Activated T-helper 17 cell treated with anti-CD3 and anti-CD28 coated beads, Interleukin-2, amount 50 U/mL, for 72 hours (primary cell): ENCODE measurements at places on chromosomes 2 and 18. TPM values are rescaled to one million over a fixed set of nuclear protein-coding genes. Genes with fewer than 3 reads are reported as not detected.
A peak's percentile ranks its signal among the peaks of the same experiment; 100 is the strongest.

GRCh38 chr2:110774701-110775100 lies 42.3 kb downstream of the ACOXL start:
- ATAC-seq: no peak

DNA sequence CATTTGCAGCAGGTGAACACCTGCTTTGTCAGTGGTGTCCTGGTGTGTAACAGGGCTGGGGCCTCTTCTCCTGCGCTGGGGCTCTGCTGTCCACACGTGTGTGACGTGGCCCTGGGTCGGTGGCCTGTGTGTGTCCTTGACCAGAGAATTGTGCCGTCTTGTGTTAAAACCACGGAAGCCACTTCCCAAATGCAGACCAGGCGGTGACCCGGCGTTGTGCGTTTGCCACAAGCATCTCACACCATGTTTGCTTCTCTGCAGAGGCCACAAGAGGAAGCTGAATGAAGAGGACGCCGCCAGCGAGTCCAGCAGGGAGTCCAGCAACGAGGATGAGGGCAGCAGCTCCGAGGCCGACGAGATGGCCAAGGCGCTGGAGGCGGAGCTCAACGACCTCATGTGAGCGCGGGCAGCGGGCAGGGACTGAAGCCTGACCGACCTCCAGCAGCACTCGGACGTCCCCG lies 44.3 kb upstream of the KCNG2 start:
- no peak for ATAC-seq

GRCh38 chr2:73886357-73886756 lies 6.5 kb upstream of the ACTG2 start:
- ATAC-seq: peak; percentile 96

BCL11A gene
- total RNA-seq: not detected

GRCh38 chr2:166784296-166784946 lies 103.9 kb upstream of the XIRP2 start:
- ATAC-seq: no peak

OTX1 gene
- not detected for total RNA-seq

- no peak for ATAC-seq
These were observed 221.3 kb downstream of the FHOD3 start for GRCh38 chr18:36518839-36519238.

MCFD2 gene
- 63.1 TPM for total RNA-seq

DNA sequence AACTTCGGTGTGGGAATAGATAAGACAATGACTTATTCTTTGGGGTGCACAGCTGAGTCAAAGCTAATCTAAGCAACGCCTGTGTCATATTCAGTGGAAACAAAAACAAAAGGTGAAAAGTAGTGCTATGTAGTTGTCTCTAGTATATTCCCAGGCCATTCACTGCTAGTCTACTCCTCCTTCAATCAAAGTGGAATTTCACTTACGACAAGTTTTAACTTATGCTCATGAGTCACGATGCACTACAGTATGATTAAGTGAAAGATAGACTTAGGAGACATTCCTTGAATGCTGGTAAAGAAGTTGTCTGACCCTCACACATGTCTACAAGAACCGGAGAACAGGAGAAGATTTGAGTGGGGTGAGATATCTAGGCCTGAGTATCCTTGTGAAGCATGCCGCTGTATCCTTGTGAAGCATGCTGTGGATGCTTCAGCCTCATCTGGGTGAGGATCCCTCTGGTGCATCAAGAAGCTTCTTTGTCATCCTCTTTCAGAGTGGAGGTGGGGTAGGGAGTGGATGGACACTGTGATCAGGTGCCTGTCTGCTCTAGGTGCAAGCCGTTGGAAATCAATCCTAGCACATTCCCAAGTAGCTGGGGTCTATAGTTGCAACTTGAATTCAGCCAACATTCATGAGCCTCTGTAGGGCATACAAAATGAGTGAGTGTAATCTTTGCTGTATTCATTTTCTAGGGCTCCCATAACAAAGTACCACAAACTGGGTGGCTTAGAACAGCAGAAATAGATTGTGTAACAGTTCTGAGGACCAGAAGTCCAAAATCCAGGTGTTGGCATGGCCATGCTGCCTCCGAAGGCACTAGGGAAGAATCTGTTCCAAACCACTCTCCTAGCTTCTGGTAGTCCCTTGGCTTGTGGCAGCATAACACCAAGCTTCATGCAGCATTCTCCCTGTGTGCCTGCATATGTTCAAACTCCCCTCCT lies 173.5 kb upstream of the FN1 start:
- ATAC-seq: no peak

CCDC178 gene
- not detected for total RNA-seq

CYP27A1 gene
- total RNA-seq: not detected

DNA sequence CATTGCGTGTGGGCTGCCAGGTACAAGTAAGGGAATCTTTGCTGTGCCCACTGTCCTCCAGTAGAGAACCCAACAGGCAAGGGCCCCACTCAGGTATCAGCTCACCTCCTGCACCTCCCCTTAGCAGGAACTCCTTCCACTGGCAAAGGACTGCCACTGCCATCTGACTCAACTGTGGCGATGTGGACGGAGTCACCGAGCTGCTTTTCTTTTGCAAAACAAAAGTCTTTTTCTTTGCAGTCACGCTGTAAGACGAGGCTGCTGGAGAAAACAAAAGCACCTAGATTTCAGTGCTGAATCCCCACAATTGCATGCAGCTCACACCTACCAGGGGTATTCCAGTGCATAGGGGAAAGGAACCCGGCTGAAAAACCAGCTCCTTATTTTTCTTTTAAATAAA lies 7.9 kb downstream of the MTERF4 start:
- no peak for ATAC-seq

GRCh38 chr18:53402670-53403069 lies 821.8 kb downstream of the MBD2 start:
- no peak for ATAC-seq

HIBCH gene
- 44.9 TPM for total RNA-seq

LMAN1 gene
- 134 TPM for total RNA-seq

DNA sequence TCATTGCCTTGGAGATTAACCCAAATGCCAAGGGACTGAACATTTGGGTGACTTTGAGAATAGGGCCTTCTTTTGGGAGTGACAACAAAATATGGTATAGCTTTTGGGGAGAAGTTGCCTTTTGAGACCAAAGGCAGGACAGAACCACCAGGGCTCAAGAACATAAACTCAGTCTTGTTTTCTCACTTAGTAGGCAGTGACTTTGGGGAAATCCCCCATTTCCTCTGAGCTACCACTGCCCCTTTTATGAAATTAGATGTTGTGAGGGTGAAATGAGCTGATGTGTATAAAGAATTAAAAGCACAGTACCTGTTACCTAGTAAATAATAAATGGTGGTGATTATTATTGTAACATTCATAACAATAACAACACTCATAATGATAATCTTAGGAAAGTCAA lies 36.5 kb downstream of the GPD2 start:
- ATAC-seq: peak; percentile 47

GRCh38 chr18:63446266-63446665 lies 24.0 kb upstream of the VPS4B start:
- ATAC-seq: no peak

DNA sequence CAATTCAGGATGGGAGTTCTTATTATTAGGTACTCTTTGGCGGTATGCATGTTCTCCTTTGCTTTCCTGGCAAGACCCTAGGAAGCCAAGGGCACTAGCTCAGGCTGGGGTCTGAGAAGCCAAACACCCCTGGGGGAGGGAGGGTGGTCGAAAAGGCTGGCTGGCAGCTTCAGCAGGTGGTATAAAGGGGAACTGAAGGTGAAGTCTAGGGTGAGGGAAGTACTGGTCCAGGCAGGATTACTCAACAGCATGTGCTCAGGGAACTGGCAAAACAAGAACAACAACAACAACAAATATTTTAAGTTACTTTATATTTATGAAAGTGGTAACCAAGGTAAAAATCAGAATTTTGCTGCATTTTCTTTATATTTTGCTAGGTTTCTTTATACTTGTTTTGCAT lies 40.7 kb upstream of the PCBP1 start:
- ATAC-seq: no peak

- no peak for ATAC-seq
These were observed 165.2 kb downstream of the SH3BP4 start for GRCh38 chr2:235116885-235117492.

- ATAC-seq: no peak
These were observed 29.7 kb downstream of the LYPD6 start for GRCh38 chr2:149360106-149360505.
